ENCODE measurements at places on chromosomes 4 and X.

- DNase-seq = peak; percentile 70
Observed at GRCh38 chrX:16671005-16671404, 21.0 kb downstream of the S100G start.

GRCh38 chrX:7247346-7247745 is 99.4 kb upstream of the PUDP start:
- DNase-seq = no peak

GRCh38 chr4:111681270-111681669 is 464.0 kb upstream of the FAM241A start:
- DNase-seq = no peak

- no peak for DNase-seq
Observed at GRCh38 chr4:169907705-169908104, 118.5 kb downstream of the MFAP3L start.

- DNase-seq = no peak
Observed at GRCh38 chr4:80139671-80140070, 57.6 kb upstream of the PRDM8 start.

DNA sequence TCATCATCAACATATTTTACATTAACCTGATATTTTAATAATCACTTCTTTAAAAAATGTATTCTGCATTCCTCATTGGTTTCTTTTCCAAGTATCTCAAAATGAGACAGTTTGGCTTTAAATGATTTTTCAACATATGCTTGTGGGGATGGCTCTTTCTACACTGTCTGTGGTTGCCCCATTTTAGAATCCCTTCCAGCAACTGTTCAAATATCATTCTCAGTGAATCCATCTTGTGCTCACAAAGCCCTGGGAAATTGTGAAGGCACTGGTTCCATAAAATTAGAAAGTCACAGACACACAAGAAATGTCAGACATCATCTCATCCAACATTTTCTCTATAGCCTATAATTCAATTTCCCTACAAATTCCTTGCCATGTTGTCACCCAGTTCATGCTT is 103.5 kb downstream of the LNX1 start:
- DNase-seq = no peak

GRCh38 chrX:41293269-41293668 is 40.7 kb upstream of the DDX3X start:
- no peak for DNase-seq

DNA sequence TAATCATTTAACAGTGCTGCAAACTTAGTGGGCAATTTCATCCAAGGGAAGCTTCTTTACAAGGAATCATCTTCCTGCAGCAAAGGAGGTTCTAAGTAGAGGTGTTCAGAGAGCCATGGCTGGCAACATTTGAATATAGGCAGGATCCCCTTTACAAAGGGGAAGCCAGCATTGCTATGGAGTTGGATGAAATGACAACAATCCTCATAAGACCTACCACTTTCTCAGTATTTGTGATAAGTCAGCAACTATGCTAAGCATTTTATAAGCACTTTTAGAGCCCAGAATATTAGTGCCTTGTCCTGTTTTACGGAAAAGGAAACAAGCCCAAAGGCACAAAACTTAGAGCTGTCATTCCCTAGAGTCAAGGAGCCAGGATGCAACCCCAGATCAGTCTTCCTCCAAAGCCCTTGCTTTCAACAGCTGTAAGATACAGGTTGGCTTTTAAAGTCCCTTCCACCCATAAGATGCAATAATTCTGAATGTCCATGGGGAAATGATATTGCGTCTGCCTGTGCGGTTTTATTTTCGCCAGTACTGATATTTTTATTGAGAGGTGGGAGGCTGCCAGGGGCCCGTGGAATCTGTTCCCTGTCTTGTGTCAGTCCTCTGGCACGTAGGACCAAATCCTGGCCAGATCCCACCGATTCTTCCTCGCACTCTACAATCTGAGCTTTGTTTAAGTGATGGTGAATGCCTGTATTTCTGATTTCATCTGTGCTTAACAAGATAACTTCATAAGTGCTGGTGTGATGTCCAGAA is 59.1 kb downstream of the SMIM20 start:
- DNase-seq = no peak

DNA sequence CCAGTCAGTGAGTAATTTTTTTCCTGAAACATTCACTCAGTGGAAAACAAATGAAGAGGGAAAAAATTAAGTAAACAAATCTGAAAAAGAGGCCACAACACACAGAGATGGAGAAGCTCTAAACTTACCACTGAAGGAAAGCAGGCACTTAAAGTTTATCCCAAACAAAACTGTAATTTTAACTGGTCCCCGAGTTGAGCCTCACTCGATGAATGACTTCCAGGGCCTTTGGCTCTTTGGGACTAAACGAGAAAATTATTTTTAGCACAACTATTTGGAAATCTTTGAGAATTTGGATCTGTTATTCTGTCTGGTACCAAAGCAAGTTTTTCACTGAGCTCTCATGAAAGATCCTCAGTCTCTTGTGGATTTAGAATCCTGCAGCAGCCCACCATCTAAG is at the start of gene C1QTNF7:
C1QTNF7 (plus strand) TSS at position 333 of the 400 bp plus-strand sequence. CDS start 7,711 bp downstream, outside the sequence.
- no peak for DNase-seq

DNA sequence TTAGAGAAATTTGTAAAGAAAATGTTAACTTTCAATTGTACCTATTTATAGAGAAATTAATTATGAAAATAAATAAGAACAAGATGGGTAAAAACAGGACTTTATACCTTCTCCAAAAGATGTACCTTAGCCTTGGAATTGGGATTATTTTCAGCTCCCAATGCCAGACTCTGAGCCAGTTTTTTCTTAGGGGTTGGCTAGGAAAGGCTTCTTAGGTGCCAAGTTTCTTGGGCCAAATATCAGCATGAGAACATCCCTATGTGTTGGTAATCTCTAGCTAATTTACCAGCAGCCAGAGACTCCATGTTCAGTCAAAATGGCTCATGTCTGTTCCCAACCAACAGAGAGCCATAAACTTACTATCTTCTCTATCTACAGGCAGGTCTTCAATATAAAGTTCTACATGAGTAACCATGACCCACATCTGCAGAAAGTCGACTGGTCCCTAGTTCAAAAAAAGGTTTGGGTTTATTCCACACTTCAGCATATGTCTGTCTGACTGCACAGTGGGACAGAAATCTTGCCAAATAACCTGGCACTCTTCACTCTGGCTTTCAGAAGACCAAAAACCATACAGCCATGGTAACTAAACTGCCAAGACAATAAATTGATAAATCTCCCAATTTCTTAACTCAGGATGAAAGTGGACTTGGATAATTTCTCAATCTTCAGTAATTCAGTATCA is 380.5 kb upstream of the RASGEF1B start:
- DNase-seq = no peak

DNA sequence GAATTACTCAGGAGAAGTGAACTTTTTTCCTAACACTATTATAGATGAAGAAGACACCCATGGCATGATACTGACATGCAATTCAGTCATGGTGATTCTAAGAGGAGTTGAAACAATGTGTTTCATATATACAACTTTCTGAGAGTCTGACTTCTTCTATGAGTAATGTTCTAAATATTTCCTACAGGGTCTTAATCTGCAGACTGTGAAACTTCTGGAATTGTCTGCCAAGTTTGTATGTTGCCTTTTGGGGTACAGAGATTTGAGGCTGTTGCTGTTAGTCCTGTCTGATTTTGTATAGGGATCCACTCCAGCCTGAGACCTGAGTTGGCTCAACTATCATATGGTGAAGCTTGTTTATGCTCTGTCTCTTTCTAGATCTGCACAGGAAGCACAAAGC is 160.6 kb upstream of the GATB start:
- peak; percentile 32 for DNase-seq

- no peak for DNase-seq
Observed at GRCh38 chrX:150234126-150234525, 129.0 kb upstream of the MAMLD1 start.

GRCh38 chr4:119032921-119033685 is 102.5 kb upstream of the MYOZ2 start:
- DNase-seq = no peak

GRCh38 chr4:31146366-31146765 is 426.2 kb downstream of the PCDH7 start:
- DNase-seq = no peak

DNA sequence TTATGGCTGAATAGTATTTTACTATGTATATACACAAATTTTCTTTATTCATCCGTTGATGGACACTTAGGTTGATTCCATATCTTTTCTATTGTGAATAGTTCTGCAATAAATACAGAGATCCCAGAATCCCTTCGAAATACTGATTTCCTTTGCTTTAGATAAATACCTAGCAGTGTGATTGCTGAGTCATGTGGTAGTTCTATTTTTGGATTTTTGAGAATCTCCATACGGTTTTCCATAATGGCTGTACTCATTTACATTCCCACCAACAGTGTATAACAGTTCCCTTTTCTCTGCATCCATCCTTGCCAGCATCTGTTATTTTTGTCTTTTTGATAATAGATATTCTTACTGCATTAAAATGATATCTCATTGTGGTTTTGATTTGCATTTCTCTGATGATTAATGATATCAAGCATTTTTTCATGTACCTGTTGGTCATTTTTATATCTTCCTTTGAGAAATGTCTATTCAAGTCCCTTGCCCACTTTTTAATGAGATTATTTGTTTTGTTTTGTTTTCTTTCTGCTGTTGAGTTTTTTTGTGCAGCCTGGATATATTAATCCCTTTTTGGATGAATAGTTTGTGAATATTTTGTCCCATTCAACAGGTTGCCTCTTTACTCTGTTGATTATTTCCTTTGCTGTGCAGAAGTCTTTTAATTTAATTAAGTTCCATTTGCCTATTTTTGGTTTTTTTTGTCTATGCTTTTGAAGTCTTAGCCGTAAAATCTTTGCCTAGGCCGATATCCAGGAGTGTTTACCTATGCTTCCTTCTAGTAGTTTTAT is 466.7 kb upstream of the TENM3 start:
- DNase-seq = no peak

- DNase-seq = no peak
Observed at GRCh38 chr4:105453550-105454205, 20.2 kb downstream of the PPA2 start.

GRCh38 chr4:5980436-5981155 is 37.6 kb downstream of the C4orf50 start:
- no peak for DNase-seq

GRCh38 chr4:24322995-24323394 is 261.4 kb downstream of the DHX15 start:
- DNase-seq = no peak

DNA sequence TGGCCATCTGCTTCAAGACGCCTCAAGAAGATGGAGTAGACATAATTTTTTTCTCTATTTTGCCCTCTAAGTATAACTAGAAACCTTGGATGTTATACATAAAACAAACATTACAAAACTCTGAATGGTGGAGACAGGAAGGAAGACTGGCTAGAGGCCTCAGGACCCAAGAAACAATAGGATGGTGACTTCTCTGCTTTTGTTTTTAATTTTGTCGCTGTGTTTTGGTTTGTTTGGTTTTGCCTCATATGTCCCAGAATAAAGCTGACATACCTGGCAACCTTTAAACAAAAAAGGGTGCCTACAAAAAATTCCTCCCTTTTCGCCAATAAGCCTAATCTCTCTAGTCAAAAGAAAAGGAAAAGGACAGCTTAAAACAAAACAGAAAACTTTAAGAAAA is 109.1 kb downstream of the PPP4R3C start:
- DNase-seq = no peak

DNA sequence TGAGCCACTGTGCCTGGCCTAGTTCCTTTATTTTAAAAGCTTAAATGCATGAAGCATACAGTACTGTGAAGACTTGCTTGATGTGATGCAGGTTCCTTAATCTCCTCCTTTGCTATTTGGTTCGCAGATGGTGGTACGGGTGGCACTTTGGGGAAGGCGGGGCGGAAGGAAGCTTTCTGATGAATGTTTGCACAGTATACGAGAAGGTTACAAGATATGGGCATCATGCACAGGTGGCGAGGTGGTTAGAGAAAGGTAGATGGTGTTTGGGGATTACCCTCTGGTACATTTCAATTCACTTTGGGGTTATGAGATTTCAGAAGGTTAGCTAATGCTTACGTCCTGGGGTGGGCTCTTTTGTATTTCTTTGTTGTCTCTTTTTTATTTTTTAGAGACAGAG is 17.2 kb downstream of the RHOH start:
- DNase-seq = no peak

- DNase-seq = peak; percentile 47
Observed at GRCh38 chr4:76194325-76194724, 19.3 kb downstream of the SCARB2 start.

- no peak for DNase-seq
Observed at GRCh38 chr4:84167093-84167492, 332.0 kb downstream of the NKX6-1 start.

- DNase-seq = no peak
Observed at GRCh38 chr4:3288571-3289094, 4.2 kb upstream of the RGS12 start.

- no peak for DNase-seq
Observed at GRCh38 chr4:156767911-156768415, 203.6 kb downstream of the PDGFC start.

DNA sequence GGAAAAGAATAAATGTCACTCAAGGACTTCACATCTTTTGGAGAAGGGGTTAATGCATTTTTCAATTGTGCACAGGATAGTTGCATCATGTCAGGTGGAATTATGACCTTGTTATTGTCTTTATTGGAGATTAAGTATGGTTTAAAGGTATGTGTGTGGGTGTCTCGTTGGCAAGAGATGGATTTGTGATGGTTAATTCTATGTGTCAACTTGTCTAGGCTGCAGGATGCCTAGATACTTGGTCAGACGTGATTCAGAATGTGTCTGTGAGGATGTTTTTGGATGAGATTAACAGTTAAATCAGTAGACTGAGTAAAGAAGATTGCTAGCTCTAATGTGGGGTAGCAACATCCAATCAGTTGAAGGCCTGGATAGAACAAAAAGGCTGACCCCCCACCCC is 42.2 kb upstream of the HSD17B10 start:
- no peak for DNase-seq

DNA sequence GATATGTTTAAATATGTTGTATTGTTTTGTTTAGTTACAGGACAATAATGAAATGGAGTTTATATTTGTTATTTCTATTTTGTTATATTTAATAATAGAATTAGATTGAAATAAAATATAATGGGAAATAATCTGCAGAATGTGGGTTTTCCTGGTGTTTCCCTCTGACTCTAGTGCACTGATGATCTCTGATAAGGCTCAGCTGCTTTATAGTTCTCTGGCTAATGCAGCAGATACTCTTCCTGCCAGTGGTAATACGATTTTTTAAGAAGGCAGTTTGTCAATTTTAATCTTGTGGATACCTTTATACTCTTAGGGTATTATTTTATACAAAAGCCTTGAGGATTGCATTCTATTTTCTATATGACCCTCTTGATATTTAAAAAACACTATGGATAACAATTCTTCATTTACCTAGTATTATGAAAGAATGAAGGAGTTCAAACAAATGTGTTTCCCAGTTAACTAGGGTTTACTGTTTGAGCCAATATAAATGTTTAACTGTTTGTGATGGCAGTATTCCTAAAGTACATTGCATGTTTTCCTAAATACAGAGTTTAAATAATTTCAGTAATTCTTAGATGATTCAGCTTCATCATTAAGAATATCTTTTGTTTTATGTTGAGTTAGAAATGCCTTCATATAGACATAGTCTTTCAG is 26.9 kb downstream of the NUDT6 start:
- no peak for DNase-seq

- DNase-seq = no peak
Observed at GRCh38 chr4:141389649-141390048, 169.0 kb downstream of the ZNF330 start.

All from HTR-8/SVneo (cell line).